ENCODE measurements at places on chromosomes 16 and 17.

DNA sequence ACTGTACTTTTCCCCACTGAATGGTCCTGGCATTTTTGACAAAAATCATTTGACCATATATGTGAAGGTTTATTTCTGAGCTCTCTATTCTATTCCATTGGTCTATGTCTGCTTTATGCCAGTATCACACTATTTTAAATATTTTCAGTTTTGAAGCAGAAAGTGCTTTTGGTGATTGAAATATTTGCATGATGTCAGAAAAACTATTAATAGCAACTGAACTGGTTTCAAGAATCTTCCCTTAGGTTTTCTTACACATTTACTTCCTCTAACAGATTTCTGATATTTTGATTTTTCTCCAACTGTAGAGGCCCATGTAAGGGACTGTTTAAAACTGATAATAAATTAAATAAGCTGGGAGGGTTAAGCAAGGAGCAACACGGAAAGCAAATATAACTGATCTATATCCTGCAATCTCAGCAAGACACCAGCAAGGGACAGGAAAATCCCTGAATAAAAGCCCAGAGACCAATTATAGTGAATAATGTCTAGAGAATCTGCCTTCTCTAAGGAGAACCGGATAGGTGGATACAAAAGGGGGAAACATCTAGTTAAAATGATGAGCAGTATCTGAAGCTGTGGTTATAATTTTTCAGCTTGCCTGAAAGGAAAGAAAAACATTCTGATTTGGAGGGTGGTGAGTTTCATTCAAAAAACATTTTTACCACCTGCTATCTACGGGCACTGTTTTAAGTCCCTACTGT, 80.9 kb upstream of the STAC2 start:
- DNase-seq = no peak

DNA sequence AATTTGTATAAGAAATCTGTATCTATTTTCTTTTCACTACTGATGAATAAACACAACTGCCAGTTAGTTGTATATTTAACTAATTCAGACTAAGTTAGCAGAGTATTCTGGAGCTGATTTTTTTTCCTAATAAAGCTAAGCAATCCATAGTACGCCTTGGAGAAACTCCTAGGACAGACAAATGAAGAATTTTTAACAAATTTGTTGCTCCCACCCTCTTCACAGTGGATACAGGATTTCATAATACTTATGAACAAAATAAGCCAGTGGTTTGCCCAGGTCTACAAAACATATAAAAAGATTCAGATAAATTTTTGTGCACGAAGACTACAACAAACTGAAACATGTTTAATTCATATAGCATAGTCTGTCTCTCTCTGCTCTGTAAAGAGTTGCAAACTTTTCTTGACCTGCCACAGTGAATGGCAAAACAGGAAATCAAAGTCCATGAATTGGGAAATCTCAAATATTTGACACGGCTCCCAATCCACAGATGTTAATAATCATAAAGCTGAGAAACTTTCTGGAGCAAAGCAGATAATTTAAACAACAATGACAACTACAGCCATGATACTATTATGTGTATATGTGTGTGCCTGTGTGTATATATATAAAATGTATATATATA, 594 bp upstream of the ABCA6 start:
- no peak for DNase-seq

- no peak for DNase-seq
These were observed 37.8 kb upstream of the ULK2 start for GRCh38 chr17:19905502-19905901.

- DNase-seq = peak; percentile 50
These were observed 22.0 kb upstream of the PHLPP2 start for GRCh38 chr16:71746442-71747046.

DNA sequence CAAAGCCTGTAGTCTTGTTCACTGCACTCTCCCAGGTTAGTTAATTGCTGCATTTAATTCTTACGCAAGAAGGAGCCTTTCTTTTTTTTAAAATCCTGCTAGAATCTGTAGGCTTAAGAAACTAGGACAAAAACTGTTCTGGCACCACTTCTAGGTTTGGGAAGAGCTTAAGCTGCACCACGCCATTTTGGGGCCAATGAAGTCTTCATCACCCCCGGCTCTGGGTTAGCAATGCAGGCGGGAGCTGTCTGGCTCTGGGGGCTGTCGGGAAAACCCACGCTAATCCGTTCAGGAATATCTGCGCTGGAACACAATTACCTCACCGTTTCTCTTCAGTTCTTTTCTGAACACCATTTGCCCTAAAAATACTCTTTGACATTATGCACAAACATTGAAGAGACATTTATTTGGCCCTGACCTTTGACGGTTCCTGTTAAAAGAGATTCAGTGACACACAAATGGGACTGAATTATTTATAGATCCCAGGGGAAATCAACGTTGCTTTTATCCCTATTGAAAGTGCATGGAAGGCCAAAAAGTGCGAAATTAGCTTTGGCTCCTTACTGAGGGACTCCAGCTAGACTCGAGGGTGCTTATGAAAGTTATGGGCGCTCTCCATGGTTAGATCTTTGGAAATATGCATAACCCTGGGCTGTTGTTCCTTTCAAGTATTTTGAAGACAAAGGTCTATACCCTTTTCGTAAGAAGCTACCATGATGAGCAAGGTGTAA, 249.2 kb downstream of the HAPSTR1 start:
- DNase-seq = no peak

GRCh38 chr17:81391936-81392908, 3.0 kb upstream of the BAHCC1 start:
- no peak for DNase-seq

- DNase-seq = no peak
These were observed 39.7 kb downstream of the KCNJ2 start for GRCh38 chr17:70208825-70209555.

DNA sequence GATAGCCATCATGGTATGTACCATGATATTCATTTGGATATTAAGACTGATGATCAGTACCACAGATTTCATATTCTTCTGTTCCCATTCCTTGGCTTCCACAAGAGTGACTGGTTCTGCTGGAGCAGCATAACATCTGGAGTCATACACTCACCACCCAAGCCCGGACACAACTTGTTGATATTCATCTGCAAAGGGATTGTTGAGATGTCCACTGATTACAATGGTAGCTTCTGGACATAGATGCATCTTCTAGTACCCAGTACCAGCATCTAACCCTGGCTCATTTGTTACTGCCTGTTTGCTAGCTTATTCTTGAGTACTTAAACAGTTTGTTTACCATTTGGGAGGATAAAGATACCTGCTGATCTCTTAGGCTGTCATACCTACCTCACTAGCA, 235.7 kb upstream of the AXIN2 start:
- DNase-seq = no peak

DNA sequence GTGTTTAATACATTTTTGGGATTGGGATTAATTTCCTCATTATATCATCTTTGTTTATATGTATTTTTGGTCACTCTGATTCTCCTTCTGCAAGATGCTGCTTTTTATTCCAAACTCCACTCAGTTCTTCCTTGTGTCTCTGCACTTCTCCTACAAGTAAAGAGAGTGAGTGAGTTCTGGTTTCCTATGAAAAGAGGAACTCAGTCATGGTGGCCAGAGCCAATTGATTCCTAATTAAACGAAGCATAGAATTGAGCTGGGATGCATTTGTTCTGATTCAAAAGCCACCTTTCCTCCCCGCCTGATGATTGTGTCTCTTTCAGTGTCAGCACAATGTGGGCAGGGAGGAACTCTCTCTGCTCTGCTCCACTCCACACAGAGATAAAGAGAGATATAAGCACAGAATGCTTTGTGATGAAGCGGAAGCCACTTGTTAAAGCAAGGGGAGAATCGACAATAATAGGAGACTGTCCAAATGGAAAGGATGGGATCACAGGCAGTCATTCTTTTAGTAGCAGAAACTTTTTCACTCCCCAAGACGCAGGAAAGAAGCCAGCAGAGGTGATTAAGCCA, 121.3 kb upstream of the GOT2 start:
- no peak for DNase-seq

DNA sequence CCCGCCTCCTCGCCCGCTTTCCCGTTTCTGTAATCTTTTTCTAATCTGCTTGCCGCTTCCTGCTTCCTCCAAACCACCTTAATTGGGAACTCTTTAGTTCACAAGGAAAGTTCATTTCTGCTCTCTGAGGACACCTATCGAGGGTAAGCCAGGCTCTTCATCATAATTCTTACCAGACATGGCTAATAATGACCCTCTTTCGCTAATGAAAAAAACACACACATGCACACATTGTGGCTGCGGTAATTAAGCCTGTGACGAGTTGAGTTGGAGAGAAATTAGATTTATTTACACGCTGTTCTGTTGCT, 100.6 kb downstream of the ZNF423 start:
- no peak for DNase-seq

DNA sequence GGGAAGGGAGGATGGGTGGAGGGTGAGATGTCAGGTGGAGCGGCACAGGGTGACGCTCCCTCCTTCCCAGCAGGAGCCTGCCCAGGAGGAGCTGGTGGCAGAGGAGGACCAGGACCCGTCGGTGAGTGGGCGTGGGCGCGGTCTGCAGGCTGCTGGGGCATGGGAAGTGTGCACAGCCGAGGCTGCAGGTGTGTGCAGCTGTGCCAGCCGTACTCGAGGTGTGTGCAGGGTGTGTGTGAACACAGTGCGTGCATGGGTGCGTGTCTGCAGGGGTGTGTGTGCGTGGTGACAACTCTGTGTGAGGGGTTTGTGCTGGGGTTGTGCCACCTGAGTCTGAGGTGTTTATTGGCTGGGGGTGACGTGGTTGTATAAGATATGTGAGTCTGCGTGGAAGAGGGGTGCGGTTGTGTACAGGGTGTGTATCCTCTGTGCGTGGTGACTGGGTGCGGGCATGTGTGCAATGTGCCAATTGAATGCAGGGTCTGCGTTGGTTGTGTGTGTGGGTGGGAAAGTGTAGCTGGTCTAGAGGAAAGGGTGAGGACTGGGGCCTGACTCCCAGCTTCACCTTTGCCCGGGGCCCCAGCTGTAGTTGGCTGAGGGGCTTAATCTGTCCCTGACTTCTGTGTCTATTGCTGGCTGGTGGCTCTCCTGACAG, 670 bp downstream of the TNFSF12 start:
- DNase-seq = peak; percentile 68

DNA sequence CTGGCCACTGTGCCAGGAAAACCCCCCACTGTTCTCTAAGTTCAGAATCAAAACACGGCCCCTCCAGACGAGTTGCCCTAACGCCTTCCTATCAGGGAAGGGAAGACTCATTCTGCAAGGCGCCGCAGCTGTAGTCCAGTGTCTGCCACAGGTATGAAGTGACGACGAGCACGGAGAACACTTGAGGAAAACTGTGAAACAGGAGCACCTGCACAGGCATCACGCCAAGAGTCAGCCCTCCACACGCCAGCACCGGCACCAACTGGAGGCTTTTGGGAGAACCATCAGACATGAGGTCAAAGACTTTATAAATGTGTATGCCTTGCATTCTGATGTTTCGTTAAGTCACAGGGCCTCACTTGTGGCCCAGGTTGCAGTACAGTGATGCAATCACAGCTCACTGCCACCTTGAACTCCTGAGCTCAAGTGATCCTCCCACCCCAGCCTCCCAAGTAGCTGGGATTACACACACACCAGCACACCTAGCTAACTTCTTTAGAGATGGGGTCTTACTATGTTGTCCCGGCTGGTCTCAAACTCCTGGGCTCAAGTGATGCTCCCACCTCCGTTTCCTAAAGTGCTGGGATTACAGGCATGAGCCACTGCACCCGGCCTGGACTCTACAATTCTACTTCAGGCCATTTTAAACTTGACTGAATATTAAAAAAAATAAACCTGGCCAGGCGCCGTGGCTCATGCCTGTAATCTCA, 22.9 kb downstream of the KLHDC4 start:
- DNase-seq = no peak

- DNase-seq = no peak
These were observed 121.1 kb downstream of the AIPL1 start for GRCh38 chr17:6313835-6314234.

- DNase-seq = no peak
These were observed 46.6 kb upstream of the LCMT1 start for GRCh38 chr16:25064937-25065336.

- no peak for DNase-seq
These were observed 122.2 kb downstream of the C16orf78 start for GRCh38 chr16:49495596-49496355.
